ENCODE measurements at places on chromosomes 5 and 9.

DNA sequence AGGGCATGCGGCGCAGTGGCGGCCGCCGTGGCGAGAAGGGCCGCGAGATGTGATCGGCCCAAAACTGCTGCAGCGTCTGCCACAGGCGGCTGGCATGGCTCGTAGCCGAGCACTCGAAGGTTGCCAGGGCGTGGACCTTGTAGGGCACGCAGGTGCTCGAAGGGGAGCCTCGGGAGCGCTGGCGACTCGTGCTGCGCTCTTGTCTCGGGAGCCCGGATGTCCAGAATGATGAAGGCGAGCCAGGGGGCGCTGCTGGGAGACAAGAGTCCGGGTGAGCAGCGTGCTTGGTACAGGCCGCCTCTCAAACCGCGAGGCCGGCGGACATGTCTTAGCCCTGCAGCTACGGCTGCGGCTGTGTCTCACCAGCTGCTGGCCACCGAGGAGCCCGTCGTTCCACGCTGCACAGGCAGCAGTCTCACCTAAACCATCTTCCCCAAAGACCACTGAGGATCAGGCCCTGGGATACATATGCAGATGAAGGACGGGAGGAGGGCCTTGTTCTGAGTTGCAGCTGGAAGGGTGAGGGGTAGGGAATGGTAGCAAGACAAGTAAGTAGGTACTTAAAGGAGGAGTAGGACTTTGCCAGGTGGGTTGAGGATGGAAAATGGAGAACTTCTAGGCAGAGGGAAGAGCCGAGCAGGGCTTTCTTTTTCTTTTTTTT is 1.7 kb downstream of the CBY3 start:
- no peaks in the 10 kb centered on the region for H3K36me3 ChIP-seq
- H3K4me1 ChIP-seq = peaks cover 29% of the 10 kb centered on the region
- peak; percentile 85 for DNase-seq
- H3K27me3 ChIP-seq = no peaks in the 10 kb centered on the region
- peak overlapping the region; percentile 87 for H3K27ac ChIP-seq

GRCh38 chr5:176550275-176550831 is 1.2 kb downstream of the CDHR2 start:
- DNase-seq = no peak
- H3K4me3 ChIP-seq = no peak overlapping the region
- H3K36me3 ChIP-seq = no peaks in the 10 kb centered on the region
- no peaks in the 10 kb centered on the region for H3K27me3 ChIP-seq
- H3K27ac ChIP-seq = no peak overlapping the region
- peaks cover 18% of the 10 kb centered on the region for H3K4me1 ChIP-seq

DNA sequence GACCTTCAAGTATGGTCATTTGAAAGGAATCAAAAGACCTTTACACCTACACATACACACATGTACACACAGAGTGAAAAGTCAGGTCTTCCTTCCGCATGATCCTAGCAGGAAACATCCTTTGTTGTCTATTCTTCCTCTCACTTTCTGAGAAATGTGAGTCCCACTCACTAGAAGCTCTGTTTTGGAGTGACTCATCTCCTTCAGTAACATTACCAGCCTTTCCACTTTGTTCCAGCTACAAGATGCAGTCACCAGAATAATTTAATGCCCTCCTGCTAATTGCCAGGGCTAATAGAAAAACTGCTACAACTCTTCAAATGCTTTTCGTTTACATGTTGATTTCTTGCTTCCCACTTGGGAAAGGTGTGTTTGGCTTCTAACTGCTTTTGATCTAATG is 417.3 kb downstream of the RASEF start:
- H3K27me3 ChIP-seq = no peaks in the 10 kb centered on the region
- H3K36me3 ChIP-seq = no peaks in the 10 kb centered on the region
- no peak for DNase-seq
- H3K4me1 ChIP-seq = no peaks in the 10 kb centered on the region

DNA sequence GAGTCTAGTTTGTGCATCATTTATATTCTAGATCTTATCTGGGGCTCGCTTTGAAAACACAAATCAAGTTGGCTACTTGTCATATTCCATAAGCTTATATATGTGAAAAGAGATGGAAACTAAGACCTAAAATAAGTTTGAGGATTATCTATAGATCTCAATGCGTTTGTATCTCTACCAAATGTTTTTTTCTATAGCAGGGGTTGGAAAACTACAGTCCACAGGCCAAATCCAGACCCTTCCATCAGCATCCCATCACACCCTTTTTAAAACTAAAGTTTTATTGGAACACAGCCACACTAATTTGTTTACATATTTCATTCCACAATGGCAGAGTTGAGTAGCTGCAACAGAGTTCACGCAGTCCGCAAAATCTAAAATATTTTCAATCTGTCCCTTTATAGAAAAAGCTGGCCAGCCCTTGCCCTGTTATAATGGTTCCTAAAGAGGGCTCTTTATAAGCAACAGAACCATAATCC is 230.0 kb downstream of the ADAMTSL1 start:
- no peaks in the 10 kb centered on the region for H3K36me3 ChIP-seq
- no peak for DNase-seq
- no peaks in the 10 kb centered on the region for H3K27me3 ChIP-seq
- no peaks in the 10 kb centered on the region for H3K4me1 ChIP-seq
